Aorta (tissue), 5 donors: ENCODE measurements at places on chromosomes 4 and X.

DNA sequence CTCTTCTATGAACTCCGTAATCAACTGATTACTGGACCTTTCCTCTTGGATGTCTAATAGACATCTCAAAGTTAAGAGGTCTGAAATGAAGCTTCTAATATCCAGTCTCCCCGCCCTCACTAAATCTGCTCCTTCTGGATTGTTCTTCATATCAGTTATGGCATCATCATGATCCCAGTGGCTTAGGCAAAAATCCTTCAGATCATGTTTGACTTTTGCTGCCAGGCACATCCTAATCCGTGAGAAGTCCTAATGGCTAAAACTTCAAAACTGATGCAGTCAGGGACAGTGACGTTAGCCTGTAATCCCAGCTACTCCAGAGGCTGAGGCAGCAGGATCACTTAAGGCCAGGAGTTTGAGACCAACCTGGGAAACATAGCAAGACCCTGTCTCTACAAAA is 55.1 kb upstream of the GUCY1A1 start:
- H3K27me3 ChIP-seq: no peaks in the 10 kb centered on the region
- H3K4me3 ChIP-seq: no peak overlapping the region
- H3K27ac ChIP-seq: no peak overlapping the region
- no peaks in the 10 kb centered on the region for H3K36me3 ChIP-seq
- no peaks in the 10 kb centered on the region for H3K4me1 ChIP-seq

DNA sequence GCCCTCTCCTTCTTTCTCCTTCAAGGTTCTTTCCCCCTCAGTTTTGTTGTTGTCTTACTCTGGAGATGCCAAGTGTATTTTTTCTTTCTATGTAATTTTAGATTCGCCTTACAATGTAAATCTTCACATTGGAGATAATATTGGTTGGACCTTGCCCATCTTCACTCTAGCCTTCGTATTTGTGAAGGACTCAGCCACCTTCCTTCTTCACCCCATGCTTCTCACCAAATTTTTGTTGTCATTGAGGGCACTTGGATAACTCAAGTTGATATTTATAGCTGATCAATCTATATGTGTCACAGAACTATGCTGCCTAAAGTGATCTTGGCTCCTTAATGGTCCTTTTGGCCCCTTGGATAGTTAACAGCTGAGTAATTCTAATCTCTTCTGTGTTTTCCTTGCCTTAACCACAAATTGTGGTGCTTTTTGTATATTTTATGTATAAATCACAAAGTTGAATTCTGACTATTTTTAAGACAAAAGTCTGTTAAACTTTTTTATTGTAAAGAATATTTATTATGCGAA is 6.5 kb downstream of the SPRY1 start:
- H3K36me3 ChIP-seq: peaks cover 3% of the 10 kb centered on the region
- H3K4me3 ChIP-seq: no peak overlapping the region
- H3K4me1 ChIP-seq: peaks cover 5% of the 10 kb centered on the region
- DNase-seq: no peak
- H3K27ac ChIP-seq: no peak overlapping the region

DNA sequence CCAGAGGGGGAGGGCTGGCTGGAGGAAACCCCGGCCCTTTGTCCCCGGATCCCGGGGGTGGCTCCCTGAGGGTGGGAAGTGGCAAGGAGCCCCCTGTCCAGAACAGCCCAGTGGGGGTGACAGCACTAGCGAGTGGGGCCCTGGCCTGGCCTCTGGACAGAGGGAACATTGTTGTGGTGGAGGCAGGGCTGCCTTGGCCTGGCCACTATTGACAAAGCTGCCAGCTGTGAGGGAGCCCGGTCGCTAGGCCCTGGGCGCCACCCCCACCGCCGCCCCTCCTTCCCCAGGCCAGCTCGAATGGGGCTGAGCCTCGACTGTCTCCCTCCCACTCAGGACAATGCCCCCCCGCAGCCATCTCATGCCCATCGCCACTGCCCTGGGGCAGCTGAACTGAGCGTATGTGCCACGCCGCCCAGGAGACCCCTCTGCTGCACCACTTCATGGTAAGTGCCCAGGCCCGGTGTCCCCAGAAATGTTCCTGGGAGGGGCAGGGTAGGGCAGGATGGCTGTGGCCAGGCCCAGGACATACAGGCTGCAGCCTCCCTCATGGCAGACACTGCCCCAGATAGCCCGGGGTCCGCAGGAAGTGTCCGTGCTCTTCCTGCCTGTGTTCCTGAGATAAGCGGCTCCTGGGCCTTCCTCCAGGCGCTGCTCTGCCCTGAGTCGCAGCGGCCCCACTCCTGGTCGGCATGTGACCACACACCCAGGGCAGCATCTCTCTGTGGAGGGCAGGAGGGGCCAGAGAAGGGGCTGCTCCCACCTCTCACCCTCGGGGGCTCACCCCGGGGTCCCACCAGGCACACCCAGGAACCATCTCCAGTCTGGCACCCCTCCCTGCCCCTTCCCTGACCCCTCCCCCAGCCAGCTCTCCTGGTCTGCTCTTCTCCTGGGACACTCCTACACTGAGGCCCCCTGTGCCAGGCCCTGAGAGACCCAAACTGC is 1.4 kb downstream of the PLXNB3 start:
- H3K36me3 ChIP-seq: no peaks in the 10 kb centered on the region
- H3K4me1 ChIP-seq: no peaks in the 10 kb centered on the region
- no peaks in the 10 kb centered on the region for H3K27me3 ChIP-seq

DNA sequence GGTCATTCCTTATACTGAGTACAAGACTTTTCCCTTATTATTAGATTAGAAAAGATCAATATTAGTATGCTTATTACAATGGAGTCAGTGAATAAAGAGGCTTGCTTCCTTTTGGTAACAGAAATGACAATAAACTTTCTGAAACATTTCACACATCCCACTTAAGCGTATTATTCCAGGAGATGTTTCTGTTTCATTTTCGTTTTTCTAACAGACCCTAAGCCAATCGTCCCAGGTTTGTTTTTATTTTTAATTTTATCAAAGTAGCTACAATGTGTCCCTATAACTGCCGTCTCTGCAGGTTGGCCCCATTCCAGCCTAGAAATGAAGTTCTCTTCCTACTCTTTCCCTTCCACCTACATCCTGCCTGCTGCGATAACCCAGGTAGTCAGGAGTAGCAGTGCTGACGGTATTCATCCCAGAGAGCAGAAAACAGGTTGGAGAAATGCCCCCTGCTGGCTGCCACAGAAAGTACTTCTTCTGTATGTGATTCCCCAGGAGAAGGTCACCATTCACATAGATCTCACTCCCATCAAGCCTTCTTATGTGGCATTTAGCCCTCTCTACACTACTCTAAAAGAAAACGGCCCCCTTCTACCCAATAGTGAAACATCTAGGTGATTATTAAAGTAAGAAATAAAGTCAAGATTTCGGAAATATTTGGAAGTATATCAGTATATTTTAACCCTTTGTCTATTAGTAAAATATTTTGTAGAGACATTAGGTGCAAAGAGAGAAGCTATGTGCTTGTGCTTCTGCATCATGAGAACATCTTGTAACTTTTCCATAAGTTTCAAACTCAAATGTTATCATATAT is 40.4 kb downstream of the ENPEP start:
- no peaks in the 10 kb centered on the region for H3K4me1 ChIP-seq
- no peak overlapping the region for H3K27ac ChIP-seq
- peak; percentile 78 for DNase-seq
- no peaks in the 10 kb centered on the region for H3K36me3 ChIP-seq

DNA sequence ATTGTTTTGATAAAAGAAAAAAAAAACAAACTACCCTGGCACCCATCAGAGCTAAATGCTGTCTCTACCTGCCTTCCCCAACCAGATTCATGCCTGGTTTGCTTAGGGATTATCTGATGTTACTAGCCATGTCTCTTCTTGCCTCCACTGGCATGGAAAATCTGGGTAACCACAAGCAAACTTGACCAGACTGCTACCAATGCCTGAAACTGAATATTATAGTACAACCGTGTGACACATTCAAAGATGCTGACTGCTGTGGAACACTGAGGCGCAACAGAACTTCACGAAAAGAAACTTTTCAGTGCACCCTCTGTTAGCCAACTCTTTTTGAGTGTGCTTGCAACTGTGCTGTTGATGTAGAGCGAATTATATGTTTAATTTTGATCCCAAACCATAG is 228.1 kb downstream of the CBR4 start:
- no peak overlapping the region for H3K27ac ChIP-seq
- H3K36me3 ChIP-seq: no peaks in the 10 kb centered on the region
- DNase-seq: no peak
- H3K4me3 ChIP-seq: no peak overlapping the region
- H3K27me3 ChIP-seq: no peaks in the 10 kb centered on the region
- no peaks in the 10 kb centered on the region for H3K4me1 ChIP-seq

DNA sequence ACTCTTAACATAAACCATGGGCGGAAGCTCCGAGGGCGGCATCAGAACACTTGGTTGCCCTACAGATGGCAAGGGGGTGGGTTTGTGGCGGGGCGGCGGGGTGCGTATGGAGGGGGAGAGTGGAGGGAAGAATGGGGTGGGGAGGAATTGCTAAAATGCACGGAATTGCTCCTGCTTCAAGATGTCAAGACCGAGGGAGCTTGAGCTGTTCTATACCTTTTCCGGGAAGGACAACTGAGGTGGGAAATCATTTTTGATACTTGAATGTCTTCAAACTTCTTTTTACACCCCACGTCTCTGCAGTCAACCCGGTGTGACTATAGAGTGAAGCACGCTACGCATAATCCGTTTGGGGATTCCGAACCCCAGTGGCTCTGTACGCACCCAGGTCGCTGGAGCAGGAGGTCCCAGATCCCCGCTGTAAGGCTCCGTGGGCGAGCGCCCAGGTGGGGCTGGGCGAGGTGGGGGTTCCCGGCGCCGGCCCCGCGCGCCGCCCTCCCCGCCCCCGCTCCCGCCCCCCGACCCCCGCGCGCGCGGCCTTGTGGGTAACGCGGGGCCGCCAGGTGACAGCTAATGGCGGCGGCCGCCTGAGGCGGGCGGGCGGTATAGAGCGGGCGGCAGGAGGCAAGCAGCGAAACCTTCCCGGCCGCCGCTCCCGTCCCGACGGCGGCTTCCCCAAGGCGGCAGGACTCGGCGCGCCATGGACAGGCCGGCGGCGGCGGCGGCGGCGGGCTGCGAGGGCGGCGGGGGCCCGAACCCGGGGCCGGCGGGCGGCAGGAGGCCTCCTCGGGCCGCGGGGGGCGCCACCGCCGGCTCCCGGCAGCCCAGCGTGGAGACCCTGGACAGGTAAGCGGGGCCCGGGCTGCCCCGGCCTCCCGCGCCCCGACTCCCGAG is at the start of gene MTMR1:
MTMR1 (plus strand) TSS at position 566 of the 894 bp plus-strand sequence; CDS start at position 701, 135 bp downstream.
- H3K4me1 ChIP-seq: no peaks in the 10 kb centered on the region
- H3K27me3 ChIP-seq: no peaks in the 10 kb centered on the region
- H3K4me3 ChIP-seq: peak within 1 kb of the TSS; percentile 78
- peak; percentile 76 for DNase-seq
- no peaks in the 10 kb centered on the region for H3K36me3 ChIP-seq

DNA sequence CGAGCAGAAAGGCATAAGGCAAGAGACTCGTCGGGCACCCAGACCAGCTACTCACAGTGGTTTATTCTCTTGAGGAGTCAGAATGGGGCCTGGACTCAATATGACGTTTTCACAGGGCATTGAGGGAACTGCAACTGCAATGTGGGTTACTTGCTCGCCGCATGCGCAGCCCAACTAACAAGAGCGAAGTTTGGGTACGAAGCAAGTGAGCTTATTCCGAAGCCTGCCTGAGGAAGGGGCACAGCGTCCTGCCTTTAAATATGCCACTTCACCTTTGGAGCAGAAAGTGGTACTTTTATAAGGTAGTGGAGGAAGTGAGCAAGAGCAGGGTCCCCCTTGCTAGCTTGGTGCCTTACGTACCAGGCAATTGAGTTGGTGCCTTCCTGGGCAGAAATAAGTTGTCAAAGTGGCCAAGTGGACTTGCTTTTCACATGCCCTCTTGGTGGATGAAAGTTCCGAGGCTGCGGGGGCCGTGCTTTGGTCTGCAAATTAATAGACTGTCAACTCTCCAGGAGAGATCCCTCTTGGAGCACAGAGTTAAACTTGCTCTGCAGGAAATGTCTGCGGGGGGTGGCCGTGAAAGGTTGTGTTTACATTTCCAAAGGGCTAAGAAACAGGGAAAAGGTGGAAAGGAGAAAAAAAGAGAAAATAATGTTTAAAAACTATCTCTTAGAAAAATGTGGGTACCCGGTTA is 480.4 kb downstream of the TRIML1 start:
- no peaks in the 10 kb centered on the region for H3K36me3 ChIP-seq
- no peak overlapping the region for H3K27ac ChIP-seq
- H3K4me3 ChIP-seq: no peak overlapping the region
- no peaks in the 10 kb centered on the region for H3K4me1 ChIP-seq
- DNase-seq: no peak

DNA sequence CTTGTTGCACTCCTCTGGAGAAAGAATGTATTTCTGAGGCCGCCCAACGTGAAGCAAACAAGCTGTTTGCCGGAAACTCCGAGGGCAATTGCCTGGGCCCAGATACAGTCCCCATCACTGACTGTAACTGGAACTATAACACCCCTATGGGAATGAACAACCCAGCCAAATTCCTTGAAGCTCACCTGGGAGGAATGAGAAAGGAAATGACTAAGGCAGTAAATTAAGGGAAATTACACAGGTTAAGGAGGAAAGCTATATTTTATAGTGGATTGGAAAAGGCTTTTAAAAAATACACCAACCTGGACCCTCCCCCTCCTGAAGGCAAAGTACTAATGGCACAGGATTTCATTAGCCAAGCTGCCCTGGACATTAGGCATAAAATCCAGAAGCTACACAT is 11.7 kb upstream of the HERC5 start:
- no peaks in the 10 kb centered on the region for H3K36me3 ChIP-seq
- H3K4me1 ChIP-seq: no peaks in the 10 kb centered on the region
- H3K27me3 ChIP-seq: no peaks in the 10 kb centered on the region
- H3K4me3 ChIP-seq: no peak overlapping the region

DNA sequence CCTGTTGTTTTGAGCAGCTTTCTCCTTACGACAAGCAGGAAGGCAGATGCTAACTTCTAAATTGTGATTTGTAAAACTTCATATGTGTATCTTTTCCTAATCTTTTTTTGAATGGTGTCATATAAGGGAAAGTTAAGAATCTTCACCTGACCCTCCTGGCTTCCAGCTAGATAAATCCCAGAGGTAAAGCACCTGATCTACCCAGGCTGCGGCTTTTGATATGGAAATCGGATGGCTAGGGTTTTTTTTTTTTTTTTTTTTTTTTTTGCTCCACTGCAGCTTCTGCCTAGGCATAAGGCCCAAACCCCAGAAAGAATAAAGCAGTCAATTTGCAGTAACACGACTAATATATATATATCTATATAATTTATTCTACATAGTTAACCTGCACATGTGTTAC is 10.0 kb downstream of the MAB21L2 start:
- H3K36me3 ChIP-seq: no peaks in the 10 kb centered on the region
- H3K27me3 ChIP-seq: no peaks in the 10 kb centered on the region
- no peak overlapping the region for H3K4me3 ChIP-seq
- H3K27ac ChIP-seq: no peak overlapping the region
- no peak for DNase-seq
- no peaks in the 10 kb centered on the region for H3K4me1 ChIP-seq

- no peak overlapping the region for H3K27ac ChIP-seq
- no peaks in the 10 kb centered on the region for H3K36me3 ChIP-seq
- no peaks in the 10 kb centered on the region for H3K27me3 ChIP-seq
- no peaks in the 10 kb centered on the region for H3K4me1 ChIP-seq
- H3K4me3 ChIP-seq: no peak overlapping the region
Measured at GRCh38 chr4:6606465-6607235, 31.7 kb downstream of the MAN2B2 start.
